ENCODE measurements at places on chromosomes 3 and 15. TPM values are rescaled to one million over a fixed set of nuclear protein-coding genes. Genes with fewer than 3 reads are reported as not detected.

The CCDC50 gene
- total RNA-seq, result 65.4 TPM

The NDUFB5 gene
- total RNA-seq, result 192 TPM

The CCR2 gene
- total RNA-seq, result not detected

The SAMMSON gene
- total RNA-seq, result not detected

The C2CD4A gene
- not detected for total RNA-seq

The MKRN2OS gene
- not detected for total RNA-seq

The ZNF660 gene
- total RNA-seq, result not detected

The GALNT15 gene
- total RNA-seq, result not detected

The SNX4 gene
- 44.6 TPM for total RNA-seq

The CYP8B1 gene
- not detected for total RNA-seq

The MAPK6 gene
- total RNA-seq, result 36.3 TPM
